ENCODE measurements at places on chromosomes 11 and 22. TPM values are rescaled to one million over a fixed set of nuclear protein-coding genes. Genes with fewer than 3 reads are reported as not detected.

GRCh38 chr11:122393209-122393860 is 262.2 kb upstream of the UBASH3B start:
- DNase-seq: no peak

The BET1L gene
- total RNA-seq: 30.7 TPM

The SLC7A4 gene
- not detected for total RNA-seq

The LRRC32 gene
- total RNA-seq: 0.29 TPM

DNA sequence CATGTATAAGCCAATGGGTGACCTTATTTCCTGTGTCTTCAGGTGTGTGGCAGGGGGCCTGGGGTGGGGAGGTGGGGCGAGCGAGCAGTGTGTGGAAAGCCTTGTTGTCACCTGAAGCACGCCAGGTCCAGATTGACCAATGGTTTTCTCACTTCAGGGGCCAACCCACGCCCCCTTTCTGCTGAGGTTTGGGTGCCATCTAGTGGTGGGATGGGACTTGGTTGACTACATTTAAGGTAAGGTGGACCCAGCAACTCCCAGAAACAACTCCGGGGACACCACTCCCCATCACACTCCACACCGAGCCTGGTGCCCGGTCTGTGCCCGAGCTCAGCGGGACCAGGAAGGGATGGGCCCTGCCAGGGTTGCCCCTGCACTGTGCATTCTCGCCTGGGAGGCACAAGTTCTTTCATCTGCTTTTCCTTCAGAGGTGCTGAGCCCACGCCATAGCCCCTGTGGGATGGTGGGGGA is 40.0 kb downstream of the TPCN2 start:
- DNase-seq: peak; percentile 77

The OR2AG1 gene
- not detected for total RNA-seq

- DNase-seq: no peak
Observed at GRCh38 chr22:44554411-44554810, 56.4 kb upstream of the RTL6 start.

- no peak for DNase-seq
Observed at GRCh38 chr11:10320736-10321465, 16.0 kb downstream of the ADM start.

The PARVG gene
- 0.04 TPM for total RNA-seq

The LRRC56 gene
- 0.18 TPM for total RNA-seq

DNA sequence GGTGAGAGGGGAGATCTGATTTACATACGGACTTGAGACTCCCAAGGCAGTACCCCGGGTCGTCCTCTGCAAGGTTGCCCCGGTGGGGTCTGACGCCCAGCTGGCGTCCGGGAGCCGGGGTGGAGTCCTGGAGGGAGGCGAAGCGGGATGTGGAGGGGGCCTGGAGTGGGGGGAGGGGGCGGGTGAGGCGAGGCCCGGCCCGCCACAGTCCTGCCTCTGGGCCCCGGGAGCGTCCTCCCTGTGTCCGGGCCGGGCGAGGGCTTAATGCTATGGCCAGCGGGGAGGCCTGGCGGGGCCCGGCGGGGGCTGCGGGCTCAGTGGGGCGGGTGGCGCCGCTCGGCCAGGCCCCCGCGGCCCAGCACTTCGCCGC is 2.4 kb upstream of the MYBPC3 start:
- DNase-seq: no peak

The CFAP300 gene
- total RNA-seq: 8.3 TPM

DNA sequence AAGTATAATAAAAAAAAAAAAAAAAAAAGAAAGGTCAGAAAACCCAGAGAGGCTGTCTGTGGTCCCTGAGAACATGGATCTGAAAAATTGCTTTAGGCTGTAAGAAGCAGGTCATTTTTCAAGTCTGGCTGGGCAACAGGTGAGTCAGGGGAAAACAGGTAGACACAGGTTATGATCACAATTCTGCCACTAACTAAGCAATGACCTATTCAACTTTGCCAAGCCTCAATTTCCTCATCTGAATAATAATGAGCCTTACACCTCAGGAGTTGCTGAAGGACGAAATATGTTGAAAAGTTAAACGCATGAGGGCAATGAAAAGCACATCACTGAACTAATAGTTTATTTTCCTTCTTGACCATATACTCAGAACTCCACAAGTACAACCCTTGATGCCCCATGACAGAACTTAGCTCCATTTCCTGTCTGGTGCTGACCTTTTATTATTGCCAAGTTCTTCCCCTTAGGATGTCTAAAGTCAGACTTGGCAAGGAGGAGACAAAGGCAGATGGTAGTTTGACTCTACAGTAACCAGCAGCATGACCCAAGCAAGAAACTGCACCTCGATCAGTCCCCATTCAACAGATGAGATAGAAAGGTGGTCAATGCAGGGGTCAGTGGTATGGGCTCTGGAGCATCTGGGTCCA is 93.6 kb downstream of the SYN3 start:
- no peak for DNase-seq

The APOL3 gene
- 7.2 TPM for total RNA-seq

DNA sequence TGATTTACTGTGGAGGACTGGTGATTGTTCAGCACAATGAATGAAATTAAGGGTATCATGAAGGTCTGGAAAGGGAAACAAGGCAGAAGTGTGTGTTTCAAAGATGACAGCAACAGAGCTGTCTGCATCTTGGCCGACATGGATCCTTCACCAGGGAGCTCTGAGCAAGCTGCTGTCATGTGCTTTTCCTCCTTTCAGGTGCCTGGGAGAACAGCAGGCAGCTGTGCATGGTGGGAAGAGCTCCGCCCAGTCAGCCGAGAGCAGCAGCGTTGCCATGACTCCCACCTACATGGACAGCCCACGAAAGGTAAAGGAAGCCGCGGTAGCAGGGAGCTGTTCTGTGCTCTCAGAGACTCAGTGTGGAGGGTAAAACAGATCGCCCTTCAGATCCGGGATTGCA is 87.1 kb upstream of the YWHAH start:
- no peak for DNase-seq

The TH gene
- not detected for total RNA-seq

GRCh38 chr22:31938296-31938695 is 6.0 kb upstream of the YWHAH start:
- no peak for DNase-seq

The TBX1 gene
- not detected for total RNA-seq

DNA sequence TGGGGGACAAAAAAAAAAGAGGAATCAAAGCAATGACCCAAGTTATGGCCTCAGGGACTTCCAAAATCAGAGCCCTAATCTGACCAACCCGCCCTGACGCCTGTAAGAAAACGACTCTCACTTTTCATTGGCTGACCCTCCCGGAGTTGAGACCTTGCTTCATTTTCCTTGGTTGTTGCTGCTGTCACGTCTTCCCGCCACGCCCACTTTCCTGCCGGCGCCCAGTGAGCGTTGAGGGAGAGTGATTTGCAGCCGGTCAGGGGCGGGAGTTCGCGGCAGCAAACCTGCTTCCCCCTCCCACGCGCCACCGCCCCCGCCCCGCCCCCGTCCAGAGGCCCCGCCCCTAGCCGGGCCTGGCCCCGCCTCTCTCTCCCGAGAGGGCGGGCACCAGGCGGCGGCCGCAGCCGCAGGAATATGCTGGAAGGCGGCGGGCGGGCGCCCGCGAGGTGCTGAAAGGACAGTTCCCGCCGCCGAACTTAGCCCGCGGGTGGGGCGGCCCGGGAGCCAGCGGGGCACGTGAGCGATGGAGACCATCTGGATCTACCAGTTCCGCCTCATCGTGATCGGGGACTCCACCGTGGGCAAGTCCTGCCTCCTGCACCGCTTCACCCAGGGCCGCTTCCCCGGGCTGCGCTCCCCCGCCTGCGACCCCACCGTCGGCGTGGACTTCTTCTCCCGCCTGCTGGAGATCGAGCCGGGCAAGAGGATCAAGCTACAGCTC is at the start of gene RAB39A:
Gene RAB39A (plus strand): TSS at position 403 of the 721 bp plus-strand sequence. CDS start 121 bp downstream, at position 524.
- peak; percentile 96 for DNase-seq

The TRIM51 gene
- total RNA-seq: not detected

All from H4 (cell line).